ENCODE measurements at places on chromosomes 13 and 19.

- no peak for DNase-seq
Observed at GRCh38 chr13:42113478-42113877, 65.0 kb downstream of the DGKH start.

DNA sequence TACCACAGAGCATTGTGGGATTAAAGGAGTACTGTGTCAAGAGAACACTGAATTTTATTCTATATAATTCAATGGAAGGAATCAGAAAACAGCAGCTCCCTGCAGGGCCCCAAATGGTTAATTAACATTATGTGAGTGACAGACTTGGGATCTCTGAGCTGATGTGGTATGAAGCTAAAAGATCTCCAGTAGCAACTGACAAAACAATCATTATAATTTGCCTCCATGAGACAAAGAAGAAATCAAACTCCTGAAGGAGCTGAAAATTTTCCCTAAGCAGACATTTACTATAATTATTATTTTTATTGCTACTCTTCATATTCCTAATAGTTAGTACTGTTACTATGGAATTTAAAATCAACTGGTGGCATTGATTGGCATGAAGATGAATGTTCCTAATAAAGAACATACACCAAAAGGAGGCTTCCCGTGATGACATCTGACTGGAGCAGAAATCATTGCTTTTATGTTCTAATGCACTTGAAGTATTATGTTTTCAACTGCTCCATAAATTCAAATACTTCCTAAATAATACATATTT is 28.8 kb upstream of the RFC3 start:
- DNase-seq: no peak

DNA sequence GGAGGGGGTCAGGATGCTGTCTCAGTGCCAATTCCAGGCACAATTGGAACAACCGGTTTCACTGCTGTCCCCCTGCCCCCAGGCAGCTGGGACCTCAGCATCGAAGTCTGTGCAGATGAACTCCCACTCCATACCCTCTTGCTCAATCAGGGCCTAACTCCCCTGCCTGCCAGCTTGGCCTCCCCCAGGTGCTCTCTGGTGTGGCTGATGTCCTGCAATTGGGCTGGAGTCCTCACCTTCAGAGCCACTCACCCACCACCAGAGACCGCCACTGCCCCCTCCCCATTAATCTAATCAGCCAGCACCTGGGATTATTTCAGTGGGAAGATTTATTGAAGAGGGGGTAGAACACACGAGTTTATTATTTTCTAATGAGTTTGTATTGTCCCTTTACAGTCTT is 118.8 kb downstream of the MIPEP start:
- no peak for DNase-seq

GRCh38 chr19:42122691-42123607 is 9.3 kb downstream of the POU2F2 start:
- peak; percentile 78 for DNase-seq

- no peak for DNase-seq
Observed at GRCh38 chr13:45104261-45104660, 16.0 kb upstream of the GTF2F2 start.

- DNase-seq: no peak
Observed at GRCh38 chr13:104460554-104460953, 1394.3 kb upstream of the SLC10A2 start.

DNA sequence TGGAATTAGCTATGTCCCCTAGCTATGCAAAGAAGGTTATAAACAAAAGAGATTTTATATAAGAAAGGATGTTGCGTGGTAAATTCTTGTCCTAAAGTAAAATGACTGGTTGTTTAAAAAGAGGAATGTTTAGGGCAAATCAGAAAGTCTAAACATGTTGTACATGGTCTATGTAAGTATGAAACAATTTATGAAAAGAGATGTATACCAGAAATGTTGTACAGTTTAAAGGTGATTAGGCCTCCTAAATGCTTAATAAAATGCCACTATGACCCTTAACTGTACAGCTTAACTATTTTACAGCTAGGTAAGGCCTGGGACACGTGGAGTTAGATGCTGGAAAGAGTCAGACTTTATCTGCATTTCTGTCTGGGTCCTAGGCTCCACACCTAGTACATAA is 775.9 kb upstream of the KLHL1 start:
- DNase-seq: no peak

- DNase-seq: no peak
Observed at GRCh38 chr13:67147342-67148133, 82.6 kb downstream of the PCDH9 start.

GRCh38 chr13:25214491-25215252 is 42.6 kb upstream of the AMER2 start:
- DNase-seq: no peak

GRCh38 chr19:42601811-42602443 is 7.2 kb upstream of the CEACAM8 start:
- no peak for DNase-seq

GRCh38 chr13:76048675-76049375 is 412.7 kb downstream of the LMO7 start:
- no peak for DNase-seq

- no peak for DNase-seq
Observed at GRCh38 chr13:92224052-92224821, 825.8 kb downstream of the GPC5 start.

GRCh38 chr13:66984241-66984640 is 245.9 kb downstream of the PCDH9 start:
- no peak for DNase-seq

DNA sequence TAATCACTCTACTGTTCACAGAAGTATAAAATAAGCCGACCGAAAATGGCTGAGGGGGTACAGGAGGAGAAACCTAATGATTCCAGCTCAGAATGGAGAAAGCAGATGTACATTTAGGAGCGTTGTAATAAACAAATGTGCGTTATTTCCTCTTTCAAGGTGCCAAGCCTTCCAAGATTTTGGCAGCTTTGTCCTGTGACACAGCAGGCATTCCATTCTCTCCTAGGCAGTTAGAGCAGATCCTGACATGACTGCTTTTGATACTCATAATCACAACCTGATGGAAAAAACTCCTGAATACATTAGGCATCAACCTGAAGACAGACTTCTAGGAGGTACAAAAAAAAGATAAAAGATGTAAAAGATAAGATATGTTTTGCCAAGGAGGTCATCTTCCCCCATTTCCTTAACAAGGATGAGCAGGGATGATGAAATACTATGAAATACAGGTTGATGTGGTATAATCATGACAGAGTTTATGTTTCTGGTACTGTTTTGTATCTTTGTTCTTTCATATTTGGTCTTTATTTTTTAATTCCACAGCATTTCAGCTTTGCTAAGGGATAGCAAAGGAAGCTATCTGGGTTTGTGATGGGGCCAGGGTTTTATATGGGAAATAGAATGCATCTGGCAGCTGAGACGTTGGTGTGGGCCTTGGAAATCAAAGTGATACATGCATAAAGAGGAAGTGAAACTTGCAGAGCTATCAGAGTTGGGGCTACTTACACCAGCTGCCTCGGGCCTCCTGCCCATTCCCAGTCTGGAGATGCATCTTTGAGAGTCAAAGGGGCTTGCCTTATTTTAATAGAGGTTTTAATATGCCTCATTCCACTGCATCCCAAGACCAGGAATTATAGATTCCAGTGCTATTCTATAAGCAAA is 222.5 kb downstream of the OXGR1 start:
- no peak for DNase-seq

GRCh38 chr13:28744656-28745055 is 25.9 kb upstream of the SLC46A3 start:
- DNase-seq: no peak

DNA sequence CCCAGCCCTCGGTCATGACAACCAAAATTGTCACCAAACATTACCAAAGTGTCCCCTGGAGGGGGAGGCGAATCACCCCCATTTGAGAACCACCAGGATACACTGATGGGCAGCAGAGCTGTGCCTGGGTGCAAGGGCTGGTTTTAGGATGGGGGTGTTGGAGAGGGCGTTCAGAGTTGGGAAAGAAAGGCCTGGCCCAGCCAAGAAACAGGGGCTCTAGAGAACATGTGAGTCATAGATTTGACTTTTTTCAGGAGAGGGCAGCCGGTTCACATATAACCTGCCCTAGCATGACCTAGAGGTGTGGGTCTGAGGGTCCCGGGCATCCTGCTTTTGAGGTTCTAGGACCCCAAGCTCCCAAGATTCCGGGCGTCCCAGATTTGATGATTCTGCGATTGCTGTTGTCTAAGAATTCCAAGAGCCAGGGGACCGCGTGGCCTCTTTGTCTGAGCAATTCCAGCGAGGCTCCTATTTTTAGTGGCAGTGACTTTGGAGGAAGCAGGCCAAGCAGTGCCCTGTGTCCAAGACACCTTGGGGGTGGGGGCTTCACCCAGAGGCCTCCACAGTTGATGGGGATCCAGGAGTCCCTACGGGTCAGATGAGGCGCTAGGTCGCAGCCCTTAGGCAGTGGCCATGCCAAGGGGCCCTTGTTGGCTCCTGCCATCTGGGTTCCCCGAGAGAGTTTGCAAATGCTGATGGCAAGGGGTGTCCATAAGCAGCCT is 5.1 kb downstream of the WIZ start:
- no peak for DNase-seq

DNA sequence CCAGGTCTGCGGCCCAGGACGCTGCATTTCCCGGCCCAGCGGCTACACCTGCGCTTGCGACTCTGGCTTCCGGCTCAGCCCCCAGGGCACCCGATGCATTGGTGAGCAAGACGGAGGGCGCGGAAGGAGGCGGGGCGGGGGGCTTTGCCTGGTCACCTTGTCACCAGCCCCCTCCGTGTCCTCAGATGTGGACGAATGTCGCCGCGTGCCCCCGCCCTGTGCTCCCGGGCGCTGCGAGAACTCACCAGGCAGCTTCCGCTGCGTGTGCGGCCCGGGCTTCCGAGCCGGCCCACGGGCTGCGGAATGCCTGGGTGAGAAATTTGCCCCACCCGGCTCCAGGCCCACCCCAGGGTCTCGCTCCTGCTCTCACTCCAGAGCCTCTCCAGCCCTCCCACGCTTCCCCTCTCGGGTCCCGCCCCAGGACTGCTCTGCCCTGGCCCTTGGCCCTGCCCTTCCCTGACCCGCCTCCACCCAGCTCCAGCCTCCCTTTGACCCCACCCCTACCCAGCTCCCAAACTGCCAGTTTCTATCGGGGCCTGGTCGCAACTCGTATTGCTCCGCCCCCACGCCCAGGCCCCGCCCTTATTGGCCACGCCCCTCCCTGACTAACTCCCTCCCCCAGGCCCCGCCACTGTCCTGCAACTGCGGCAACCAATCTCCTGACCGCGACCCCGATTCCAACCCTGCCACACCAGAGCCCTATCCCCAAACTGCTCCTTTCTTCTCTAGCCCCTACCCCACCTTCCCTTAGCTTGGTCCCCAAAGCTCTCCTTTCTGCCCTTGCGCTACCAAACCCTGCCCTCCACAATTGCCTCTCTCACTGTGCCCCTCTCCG is 8.6 kb downstream of the LTBP4 start:
- peak; percentile 91 for DNase-seq

- no peak for DNase-seq
Observed at GRCh38 chr19:8887364-8887763, 55.2 kb downstream of the MBD3L1 start.

DNA sequence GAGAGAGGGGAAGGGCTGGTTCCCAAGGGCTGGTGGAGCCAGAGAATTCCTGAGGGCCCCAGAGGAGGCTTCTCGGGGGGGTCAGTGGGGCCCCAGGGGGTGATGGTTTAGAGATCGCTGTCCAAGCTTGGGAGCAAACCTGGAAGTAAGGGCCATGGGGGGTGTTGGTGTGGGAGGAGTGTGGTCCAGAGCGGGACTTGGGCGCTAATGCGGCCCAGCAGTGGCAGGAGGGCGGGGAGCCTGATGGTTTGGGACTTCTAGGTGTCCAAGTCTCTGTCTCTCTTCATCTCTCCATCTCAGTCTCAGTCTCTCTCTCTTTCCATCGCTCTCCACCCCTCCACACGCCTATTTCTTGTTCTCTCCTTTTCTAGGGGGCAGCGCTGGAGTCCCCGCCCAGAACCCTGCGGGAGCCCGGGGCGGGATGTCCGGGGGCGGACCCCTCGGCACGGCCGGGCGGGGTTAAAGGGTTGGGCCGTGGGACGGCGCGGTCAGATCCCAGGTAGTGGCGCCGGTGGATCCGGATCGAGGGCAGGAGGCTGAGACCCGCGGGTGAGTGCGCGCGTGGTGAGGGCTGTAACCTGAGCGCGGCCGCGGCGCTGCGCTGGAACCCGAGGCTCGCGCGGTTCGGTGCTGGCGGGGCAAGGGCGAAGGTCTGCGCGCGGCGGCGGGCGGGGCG is at the start of gene CYP4F22:
TSS of gene CYP4F22 (plus strand) at position 491 of the 676 bp plus-strand sequence. CDS start 16,812 bp downstream, outside the sequence.
- no peak for DNase-seq

GRCh38 chr19:342801-343421 is 1.7 kb downstream of the MIER2 start:
- DNase-seq: no peak

GRCh38 chr13:101026328-101026727 is 351.7 kb upstream of the TMTC4 start:
- DNase-seq: no peak

DNA sequence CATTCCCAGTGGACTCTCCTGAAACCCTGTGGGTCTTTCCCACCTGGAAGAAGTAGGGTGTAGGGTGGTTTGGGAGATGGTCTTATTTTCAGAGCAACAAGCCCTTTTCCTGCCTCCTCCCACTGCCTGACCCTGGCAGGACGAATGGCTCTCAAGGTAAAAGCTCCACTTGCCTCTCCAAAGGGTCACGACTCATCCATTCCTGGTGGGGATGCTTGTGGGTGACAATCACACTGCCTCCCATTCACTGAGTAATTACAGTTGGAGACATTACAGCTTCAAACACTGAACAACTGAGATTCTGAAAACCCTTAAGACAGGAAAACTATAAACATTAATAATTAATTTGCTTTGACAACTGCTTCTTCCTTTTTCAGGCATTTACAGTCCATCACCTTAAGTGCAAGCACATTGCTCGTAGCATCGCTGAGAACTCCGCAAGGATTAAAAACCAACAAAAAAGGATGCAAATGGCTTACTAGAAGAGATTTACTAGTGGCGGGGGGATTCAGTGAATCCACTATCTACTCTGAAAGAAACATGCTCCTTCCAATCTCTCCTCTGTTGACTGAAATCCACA is 199.6 kb upstream of the IRS2 start:
- no peak for DNase-seq

DNA sequence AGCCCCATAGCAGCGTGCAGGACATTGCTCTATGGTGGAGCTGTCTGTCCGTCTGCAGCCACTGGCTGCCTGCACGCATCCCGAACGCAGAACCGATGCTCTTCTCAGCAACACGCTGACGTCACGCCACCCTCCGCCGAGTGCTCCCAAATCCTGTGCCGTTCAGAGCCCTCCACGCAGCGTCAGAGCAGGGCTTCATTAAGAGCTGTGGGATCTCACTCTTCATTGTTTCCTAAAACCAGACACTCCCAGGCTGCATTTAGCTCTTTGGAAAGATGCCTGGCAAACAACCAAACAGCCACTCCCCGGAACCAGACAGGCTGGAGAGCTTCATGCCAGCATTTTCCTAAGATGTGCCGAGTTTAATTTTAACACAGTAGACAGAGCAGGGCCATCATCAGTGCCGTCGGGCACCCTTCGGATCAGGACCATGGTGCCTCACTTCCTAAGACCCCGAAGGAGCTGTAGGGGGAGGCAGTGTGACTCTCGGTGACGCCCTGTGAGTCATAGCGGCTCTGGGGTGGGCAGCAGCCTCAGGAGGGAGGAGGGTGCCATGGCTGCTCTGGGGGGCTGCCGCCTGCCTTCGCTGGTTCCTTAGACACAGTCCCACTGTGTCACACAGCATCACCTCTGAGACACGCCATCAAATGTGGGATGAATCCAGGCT is 131.5 kb upstream of the MCF2L start:
- DNase-seq: no peak
